ENCODE measurements at places on chromosomes 3 and 15.

DNA sequence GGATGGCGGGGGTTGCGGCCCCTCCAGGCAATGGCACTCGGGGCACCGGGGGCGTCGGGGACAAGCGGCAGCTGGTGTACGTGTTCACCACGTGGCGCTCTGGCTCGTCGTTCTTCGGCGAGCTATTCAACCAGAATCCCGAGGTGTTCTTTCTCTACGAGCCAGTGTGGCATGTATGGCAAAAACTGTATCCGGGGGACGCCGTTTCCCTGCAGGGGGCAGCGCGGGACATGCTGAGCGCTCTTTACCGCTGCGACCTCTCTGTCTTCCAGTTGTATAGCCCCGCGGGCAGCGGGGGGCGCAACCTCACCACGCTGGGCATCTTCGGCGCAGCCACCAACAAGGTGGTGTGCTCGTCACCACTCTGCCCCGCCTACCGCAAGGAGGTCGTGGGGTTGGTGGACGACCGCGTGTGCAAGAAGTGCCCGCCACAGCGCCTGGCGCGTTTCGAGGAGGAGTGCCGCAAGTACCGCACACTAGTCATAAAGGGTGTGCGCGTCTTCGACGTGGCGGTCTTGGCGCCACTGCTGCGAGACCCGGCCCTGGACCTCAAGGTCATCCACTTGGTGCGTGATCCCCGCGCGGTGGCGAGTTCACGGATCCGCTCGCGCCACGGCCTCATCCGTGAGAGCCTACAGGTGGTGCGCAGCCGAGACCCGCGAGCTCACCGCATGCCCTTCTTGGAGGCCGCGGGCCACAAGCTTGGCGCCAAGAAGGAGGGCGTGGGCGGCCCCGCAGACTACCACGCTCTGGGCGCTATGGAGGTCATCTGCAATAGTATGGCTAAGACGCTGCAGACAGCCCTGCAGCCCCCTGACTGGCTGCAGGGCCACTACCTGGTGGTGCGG is 1.9 kb downstream of the CHST2 start:
- peak; percentile 87 for DNase-seq

GRCh38 chr3:194953291-194953690 is 267.6 kb downstream of the FAM43A start:
- no peak for DNase-seq

DNA sequence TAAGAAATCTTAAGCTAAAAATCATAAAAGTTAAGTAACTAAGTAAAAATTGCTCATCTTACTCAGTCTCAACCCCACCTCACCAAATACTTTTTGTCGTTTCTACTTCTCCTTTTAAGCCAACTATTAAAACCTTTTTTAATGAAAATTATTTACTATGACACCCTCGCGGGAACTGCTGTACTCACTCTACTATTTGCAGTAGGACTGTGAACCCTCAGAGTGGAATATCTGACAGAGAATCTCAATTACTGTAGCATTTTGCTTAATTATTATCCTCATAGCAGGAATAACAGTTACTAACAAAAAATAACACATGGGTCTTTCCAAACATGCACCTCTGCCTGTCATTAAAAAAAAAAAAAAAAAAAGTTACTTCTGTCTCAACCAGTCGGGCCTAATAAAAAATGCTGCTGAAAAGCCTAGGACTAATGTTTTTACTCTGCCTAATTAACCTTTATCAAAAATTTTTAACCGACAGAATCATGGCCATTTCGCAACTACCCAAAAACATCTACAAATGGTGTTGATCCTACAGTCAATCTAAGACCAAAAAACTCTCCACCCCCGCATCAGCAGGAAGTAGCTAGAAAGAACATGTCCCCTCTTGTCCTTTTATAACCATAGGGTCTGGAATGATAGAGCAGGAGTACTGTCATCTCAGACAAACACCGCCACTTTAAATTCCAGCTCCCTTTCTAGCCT is 10.2 kb downstream of the ALDH1L1 start:
- no peak for DNase-seq

DNA sequence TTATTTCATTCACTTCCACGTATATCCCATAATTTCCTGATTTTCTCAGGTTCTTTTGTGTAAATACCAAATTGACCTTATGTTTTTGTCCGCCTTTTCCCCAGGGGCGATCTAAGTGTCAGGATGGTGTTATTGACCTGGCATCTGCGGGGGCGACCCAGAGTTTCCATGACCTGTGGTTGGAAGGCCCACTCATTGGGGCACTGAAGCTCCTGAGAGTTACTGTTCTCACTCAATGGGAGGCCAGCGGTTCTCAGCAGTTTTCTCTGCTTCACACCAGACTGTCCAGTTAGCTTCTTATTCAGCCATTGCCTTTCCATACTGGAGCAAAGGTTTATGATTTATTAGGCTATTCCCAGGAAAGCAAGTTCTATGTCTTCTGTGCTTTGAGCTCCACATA is 53.3 kb downstream of the B3GALNT1 start:
- no peak for DNase-seq

- DNase-seq: no peak
These were observed 65.3 kb downstream of the LRTM1 start for GRCh38 chr3:54862526-54862925.

DNA sequence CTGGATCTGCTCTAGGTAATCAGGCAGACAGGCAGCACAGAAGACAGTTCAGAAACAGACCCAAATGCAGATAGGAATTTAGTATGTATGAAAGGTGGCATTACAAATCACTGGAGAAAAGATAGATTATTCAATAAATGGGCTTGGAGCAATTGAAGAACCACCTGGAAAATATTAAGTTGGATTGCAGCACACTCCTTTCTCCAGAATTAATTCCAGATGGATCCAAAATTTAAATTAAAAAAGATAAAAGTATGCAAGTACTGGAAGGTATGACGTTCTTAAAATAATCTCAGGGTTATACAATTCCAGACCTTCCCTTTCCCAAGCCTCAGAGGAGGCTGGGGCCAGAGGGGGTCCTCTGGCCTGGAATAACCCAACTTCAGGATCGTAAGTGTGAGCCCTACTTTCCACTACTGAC is 32.5 kb downstream of the HRH1 start:
- no peak for DNase-seq

GRCh38 chr3:189041482-189042090 is 130.2 kb upstream of the TPRG1 start:
- DNase-seq: peak; percentile 87

- DNase-seq: no peak
These were observed 171.5 kb upstream of the LINGO1 start for GRCh38 chr15:77804210-77804609.

GRCh38 chr15:37057256-37057655 is 43.1 kb downstream of the MEIS2 start:
- no peak for DNase-seq

DNA sequence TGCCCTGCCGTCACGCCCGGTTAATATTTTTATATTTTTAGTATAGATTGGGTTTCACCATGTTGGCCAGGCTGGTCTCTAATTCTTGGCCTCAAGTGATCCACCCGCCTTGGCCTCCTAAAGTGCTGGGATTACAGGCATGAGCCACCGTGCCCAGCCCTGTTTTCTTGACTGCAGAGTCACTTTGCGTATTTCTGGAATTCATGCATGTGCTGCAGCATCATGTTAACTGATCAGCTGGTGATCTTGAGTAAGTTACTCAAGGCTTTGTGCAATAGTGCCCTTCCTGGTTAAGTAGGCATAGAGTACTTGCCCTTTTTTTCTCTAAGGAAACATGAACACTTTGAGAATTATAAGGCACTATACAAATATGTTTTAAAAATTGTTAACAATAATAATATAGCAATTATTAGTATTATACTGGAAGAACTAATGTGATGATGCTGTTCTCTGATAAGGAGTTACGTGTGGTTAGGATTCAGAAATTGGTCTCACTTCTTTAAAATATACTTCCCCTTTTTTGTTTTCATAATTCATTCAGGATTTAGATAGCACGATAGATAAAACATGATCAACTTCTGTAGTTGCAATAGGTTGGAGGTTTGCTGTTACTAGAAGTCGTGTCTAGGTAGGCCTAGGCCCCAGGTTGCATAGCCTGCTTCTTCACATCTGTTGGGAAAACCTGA is 33.6 kb downstream of the GPR171 start:
- DNase-seq: no peak

- no peak for DNase-seq
These were observed 63.4 kb downstream of the TPRG1 start for GRCh38 chr3:189235214-189235613.

- no peak for DNase-seq
These were observed 118.6 kb downstream of the SMAD6 start for GRCh38 chr15:66820481-66821176.

GRCh38 chr15:58010983-58011382 is 54.5 kb downstream of the ALDH1A2 start:
- no peak for DNase-seq

GRCh38 chr3:9721015-9721699 is 10.4 kb upstream of the BRPF1 start:
- no peak for DNase-seq

- DNase-seq: no peak
These were observed 521.4 kb upstream of the TGFBR2 start for GRCh38 chr3:30084971-30085403.

DNA sequence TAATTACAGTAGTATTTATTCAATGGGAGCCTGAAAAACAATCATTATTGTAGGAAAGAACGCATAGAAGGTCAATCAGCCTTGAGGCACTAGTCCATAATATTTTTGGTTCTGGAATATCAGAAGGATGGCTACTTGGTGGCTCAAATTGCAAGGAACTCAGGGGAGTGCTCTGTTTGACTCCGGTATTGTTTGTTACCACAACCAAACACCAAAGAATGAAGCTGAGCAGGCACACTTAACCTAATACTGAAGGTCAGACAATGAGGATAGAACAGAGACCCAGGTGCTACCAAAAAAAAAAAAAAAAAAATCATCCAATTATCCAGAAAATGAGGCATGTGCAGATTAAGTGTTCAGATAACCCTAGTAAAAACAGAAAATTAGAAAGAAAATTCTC is 11.1 kb upstream of the SATB1 start:
- no peak for DNase-seq

DNA sequence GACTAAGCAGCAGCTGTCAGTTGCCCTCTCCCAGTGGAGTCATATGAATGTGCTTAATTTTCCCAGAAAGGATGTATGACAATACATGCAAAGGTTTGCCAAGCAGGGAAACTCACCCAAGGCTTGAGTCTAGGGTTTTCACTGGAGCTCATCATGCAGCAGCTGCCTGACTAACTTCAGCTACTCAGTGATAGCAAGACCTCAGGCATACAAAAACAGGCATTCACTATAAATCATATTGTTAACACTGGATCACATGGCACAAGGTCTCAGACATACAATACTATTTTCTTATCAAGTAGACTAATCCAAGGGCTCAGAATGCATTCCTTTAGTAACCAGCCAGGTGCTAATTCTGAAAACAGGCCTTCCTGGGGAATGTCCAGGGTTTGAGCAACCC is 85.0 kb upstream of the STAC start:
- no peak for DNase-seq

- DNase-seq: no peak
These were observed 193.1 kb downstream of the ABHD5 start for GRCh38 chr3:43883729-43884396.

Measured in activated CD8-positive, alpha-beta memory T cell treated with anti-CD3 and anti-CD28 coated beads for 24 hours (primary cell).